ENCODE measurements at places on chromosomes 7 and 10.

- DNase-seq = no peak
These were observed 23.1 kb downstream of the TRPV5 start for GRCh38 chr7:142910481-142910880.

GRCh38 chr10:6737080-6737641 is 157.1 kb upstream of the PRKCQ start:
- no peak for DNase-seq

GRCh38 chr7:157910446-157910845 is 573.6 kb downstream of the DNAJB6 start:
- DNase-seq = no peak

DNA sequence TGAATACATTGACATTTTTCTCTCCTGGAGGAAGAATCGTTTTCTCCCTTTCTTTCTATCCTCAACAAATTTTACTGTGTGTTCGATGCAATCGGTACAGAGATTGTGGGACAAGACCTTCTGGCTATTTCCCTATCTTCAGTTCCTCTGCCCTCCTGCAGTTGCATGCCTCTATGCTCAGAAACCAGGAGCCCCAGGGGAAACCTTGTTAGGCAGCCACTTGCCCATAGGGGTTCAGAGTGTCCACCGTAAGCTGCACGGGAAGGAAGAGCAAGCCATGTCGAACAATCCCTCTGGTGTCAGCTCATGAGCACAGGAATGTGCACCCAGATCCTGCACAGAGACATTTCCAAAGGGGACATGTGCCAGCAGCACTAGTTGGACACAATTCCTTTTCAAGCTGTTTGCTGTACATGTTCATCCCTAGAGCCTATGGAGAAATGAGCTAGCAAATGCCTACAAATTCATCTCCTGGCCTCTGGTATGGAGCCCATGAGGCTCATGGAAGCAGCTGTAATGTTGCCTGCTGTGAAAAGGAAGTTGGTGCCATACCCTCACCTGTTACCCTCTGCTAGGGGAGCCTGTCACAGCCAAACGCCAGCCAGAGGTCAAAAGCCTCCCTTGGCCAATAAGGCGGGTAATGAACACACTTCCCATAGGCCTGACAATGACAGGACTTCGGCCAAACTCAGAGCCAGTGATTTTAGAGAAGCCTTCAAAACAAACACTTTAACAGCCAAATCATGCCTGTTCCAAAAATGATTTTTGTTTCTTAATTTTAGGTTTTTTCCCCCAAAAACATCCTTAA is 35.9 kb upstream of the ASAH2 start:
- no peak for DNase-seq

DNA sequence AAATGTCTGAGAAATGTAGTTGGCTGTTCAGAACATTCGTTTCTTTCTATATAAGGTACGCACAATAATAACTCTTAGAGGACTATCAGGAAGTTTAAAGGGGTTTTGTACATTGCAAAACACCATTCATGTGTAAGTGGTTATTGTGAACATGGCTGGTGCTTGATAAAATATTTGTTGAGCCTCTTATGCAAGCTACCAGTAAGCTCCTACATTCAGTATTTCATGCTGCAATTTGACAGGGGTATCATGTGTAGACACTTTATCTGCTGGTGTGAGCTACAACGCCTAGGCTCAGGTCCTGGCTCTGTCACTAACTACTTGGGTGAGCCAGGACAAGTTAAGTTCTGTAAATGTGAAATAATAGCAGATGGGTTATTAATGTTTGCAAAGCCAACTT is 75.5 kb downstream of the MAP3K8 start:
- no peak for DNase-seq

- no peak for DNase-seq
These were observed 124.3 kb downstream of the CUX1 start for GRCh38 chr7:101941481-101942383.

GRCh38 chr7:105648561-105649401 is 67.5 kb upstream of the EFCAB10 start:
- peak; percentile 91 for DNase-seq

DNA sequence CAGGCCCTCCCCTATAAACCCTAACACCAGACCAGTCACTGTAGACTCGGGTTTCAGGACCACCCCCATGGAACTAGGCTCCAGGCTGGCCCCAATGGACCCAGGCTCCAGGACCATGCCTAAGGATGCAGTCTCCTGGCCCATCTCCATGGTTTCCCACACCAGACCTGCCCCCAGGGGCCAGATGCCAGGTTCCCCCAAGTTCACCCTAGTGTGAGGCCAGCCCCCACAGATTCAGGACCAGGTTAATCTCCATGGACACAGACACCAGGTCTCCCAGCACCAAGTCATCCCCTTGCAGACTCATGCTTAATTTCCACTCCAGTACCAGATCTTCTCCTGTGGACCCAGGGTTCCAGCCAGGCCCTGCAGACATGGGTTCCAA is 103.8 kb upstream of the LANCL2 start:
- DNase-seq = no peak

DNA sequence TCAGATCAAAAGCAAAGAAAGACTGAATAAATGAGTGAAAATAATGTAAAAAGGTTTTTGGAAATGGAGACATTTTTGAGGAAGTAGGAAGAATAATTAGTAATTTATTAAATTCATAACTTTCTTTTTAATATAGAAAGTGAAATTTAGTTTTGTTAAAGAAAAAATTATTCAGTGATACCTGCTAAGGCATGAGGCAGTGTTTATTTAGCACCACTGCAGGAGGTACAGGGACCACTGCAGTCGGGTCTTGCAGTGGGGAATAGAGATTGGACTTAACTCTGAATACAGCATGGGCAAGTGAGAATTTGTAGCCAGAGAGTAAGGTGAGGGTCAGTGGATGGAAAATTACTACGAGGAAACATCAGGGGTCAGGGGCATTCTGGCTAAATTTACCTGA is 39.9 kb downstream of the TPST1 start:
- no peak for DNase-seq

GRCh38 chr10:33621101-33621500 is 286.6 kb upstream of the NRP1 start:
- no peak for DNase-seq

- no peak for DNase-seq
These were observed 3.9 kb upstream of the CDK6 start for GRCh38 chr7:92840316-92840715.

- no peak for DNase-seq
These were observed 772 bp upstream of the ZSCAN25 start for GRCh38 chr7:99615989-99616358.

- DNase-seq = no peak
These were observed 21.0 kb downstream of the ITPRIP start for GRCh38 chr10:104317269-104317710.

Measured in NCI-H345 (cell line).